ENCODE measurements at places on chromosomes 1 and 21.

DNA sequence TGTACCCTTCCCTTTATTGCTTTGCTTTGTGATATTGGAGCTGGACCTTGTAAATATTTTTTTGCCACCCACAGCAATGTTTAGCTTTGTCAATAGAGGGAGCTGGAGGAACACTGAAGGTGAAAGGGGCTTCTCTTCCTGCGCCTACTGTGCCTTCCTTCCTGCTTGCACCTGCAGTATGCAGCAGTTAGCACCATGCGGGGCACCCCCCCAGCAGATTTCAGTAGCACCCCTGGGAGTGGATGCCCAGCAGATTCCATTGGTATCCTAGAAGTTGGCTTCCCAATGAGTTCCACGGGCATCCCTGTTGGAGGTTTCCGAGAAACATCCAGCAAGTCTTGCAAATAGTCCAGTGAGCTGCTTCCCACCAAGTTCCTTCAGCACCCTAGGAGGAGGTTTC is 25.6 kb downstream of the S100A10 start:
- DNase-seq, result no peak

GRCh38 chr1:179876300-179876715 is 1.3 kb downstream of the TOR1AIP2 start:
- no peak for DNase-seq

GRCh38 chr1:203287898-203288297 is 17.4 kb upstream of the BTG2 start:
- no peak for DNase-seq

DNA sequence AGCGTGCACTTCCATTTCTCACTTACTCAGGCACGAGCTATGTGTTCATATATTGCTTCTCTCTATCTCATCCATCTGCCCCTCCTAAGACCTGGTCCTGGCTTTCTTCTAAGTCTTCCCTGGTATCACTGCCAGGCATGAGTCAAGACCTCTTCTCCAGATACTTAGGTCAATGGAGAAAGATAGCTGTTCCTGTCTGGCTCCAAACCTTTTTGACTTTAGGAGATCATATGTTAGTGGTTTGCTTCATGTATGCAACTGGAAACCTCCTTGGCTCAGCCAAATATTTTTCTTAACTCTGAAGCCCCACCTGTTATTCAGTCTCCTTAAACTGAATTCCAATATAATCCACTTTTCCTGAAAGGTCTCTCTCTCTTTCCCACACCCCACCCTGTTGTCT is 211.6 kb upstream of the PTBP2 start:
- DNase-seq, result no peak

- DNase-seq, result peak; percentile 95
Measured at GRCh38 chr1:59669752-59670312, 144.9 kb upstream of the HOOK1 start.

- no peak for DNase-seq
Measured at GRCh38 chr1:222790115-222790514, 24.7 kb upstream of the DISP1 start.

GRCh38 chr21:46027851-46028493 is 46.4 kb downstream of the COL6A1 start:
- no peak for DNase-seq

- DNase-seq, result no peak
Measured at GRCh38 chr1:31381394-31382294, 8.8 kb upstream of the FABP3 start.

DNA sequence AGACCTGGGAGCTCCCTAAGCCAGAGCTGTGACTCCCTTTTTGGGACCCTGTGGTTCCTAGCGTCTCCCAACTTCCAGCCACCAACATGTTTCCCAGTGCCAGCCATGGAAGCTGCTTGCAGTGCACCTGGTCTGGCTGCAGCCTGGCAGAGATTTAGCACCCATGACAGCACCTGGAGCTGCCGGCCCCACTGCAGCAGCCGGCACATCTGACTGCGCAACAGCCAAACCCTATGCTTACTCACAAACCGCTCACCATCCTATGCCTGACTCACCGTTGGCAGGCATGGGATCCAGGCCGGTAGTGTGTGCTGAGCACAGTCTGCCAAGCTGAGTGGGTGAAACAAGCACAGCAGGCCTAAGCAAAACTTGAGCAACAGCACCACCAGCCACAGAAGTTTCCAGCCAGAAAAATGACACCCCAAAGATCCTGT is 435.9 kb upstream of the PRMT6 start:
- DNase-seq, result no peak

GRCh38 chr1:155131285-155131684 is 3.6 kb downstream of the EFNA1 start:
- no peak for DNase-seq

- DNase-seq, result no peak
Measured at GRCh38 chr1:156136970-156137483, 16.4 kb upstream of the SEMA4A start.

- no peak for DNase-seq
Measured at GRCh38 chr1:55089683-55090082, 50.3 kb downstream of the PCSK9 start.

GRCh38 chr1:41856944-41857285 is 61.8 kb downstream of the HIVEP3 start:
- DNase-seq, result no peak

- DNase-seq, result no peak
Measured at GRCh38 chr1:17886838-17887441, 131.8 kb downstream of the ACTL8 start.

DNA sequence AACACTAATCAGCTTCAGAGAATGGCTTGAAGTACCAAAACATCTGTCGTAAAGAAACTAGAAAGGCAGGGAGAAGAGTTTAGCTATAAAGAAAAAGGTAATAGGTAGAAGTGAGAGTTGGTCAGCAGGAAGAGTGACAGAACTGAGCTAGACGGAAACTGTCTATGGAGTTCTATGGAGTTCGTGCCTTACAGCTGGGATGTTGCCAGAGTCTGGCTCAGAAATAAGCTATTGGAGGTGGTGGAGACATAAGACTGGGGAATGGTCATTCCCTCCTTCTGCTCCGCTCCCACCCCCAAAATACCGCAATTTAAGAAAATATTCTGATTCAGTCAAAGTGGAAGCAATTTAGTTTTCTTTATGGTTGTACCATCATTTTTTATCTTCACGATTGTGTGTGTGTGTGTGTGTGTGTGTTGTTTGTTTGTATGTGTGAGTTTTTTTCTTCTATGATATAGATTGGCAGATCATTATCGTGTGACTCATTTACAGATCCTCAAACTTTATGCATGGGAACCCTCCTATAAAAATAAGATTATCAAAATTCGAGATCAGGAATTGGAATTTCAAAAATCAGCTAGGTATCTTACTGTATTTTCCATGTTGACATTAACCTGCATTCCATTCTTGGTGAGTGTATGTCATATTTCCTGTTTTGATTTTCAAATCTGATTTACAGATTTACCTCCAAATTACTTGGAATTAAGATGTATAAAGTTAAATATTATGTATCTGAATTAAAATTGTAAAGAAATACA is 79.0 kb downstream of the HSPA13 start:
- DNase-seq, result no peak

- no peak for DNase-seq
Measured at GRCh38 chr1:223135176-223135942, 7.7 kb downstream of the TLR5 start.

DNA sequence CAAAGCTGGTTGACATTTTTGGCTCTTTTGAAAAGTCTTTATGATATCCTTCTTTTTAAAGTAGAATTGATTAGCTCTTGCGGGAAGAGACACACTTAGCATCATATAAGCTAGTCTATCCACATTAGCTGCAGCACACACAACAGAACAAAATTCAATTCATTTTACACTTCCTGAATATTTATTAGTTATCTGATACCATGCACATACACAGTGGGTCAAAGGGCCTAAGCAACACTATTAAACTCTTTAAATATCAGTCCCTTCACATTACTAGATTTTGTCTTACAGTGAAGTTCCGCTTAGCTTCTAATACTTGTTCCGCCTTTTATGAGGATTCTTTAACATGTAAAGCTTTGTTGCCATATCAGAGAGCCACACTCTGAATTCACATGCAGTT is 169.5 kb downstream of the CRB1 start:
- no peak for DNase-seq

DNA sequence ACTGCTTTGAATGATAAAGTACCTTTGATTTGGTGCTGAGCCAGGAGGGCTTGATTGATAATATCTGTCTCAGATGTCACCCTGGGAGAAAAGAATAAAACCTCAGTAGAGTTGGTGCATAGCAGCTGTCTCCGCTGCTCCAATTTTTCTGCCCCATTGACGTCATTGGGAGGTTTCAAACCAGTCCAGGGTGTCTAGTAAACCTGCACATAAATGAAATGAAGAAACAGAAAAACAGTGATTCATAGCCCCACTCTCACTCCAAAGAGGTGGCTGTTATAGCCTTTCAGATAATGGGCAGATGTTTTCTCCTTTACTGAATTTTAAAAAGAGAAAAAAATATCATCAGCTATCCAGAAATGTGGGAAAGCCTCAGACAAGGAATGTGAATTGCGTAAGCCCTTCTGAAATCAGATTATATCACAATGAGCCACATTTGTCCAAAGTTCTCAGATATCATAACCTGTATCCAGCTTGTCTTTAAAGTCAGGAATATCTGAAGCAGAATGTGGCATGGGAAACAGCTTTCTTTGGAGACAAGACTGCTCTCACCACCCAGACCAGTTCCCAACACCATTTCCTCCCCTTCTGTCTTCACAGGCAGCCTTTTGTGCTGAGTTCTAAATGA is 351.3 kb upstream of the SGIP1 start:
- DNase-seq, result no peak

DNA sequence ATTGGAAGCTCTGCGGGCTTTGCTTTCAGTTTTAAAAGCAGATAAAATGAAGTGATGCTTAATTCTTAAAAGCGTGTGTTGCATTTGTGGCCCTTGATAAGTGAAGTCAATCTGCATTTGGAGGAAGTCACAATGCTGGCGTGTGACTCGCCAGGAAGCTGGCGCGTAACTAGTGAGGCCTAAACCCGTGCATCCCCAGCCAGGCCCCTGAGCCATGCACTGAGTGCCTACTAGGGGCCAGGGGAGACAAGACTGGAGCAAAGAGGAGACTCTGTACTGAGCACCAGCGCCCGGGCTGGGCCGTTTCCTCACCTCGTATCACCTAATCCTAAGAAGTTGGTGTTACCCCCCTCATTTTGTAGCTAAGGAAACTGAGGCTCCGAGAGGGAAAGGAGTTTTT is 4.6 kb upstream of the DDOST start:
- DNase-seq, result no peak

DNA sequence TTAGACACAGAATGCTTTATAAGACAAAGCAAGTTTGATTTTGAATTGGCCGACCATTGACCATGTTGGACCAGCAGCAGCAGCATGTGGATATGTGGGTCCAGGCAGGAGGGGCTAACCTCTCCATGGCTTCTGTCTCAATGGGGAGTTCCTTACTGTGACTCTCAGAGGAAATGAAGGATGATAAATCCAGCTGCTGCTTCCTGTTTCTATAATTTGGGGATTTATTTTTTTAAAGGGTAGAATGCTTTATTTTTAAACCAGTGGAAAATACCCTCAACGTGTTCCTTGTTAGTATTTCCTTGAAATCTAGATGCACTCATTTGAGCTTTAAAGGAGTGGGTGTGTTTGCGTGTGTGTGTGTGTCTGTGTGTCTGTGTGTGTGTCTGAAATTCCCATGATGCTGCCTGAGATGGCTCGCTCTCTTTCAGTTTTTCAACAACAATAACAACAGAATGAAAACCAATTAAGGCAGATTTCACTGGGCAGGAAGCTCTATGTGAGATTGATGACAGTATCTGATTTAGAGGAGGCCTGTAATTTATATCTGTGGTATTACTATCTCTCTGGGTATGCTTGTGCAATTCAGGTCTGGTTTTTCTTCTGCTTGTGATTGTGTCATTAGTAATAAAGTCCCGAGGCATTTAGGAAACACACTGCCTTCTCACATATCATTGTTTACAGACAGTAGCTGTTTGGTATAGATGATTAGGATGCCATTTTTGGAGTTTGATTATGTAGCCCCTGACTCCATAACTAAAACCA is 86.1 kb upstream of the ZNF326 start:
- no peak for DNase-seq

- DNase-seq, result no peak
Measured at GRCh38 chr1:43315481-43315880, 14.7 kb downstream of the TIE1 start.

- DNase-seq, result no peak
Measured at GRCh38 chr1:30311749-30312148, 411.6 kb downstream of the MATN1 start.

GRCh38 chr1:91045284-91045683 is 23.4 kb upstream of the ZNF644 start:
- DNase-seq, result no peak

GRCh38 chr1:6969106-6969505 is 183.9 kb downstream of the CAMTA1 start:
- DNase-seq, result no peak

DNA sequence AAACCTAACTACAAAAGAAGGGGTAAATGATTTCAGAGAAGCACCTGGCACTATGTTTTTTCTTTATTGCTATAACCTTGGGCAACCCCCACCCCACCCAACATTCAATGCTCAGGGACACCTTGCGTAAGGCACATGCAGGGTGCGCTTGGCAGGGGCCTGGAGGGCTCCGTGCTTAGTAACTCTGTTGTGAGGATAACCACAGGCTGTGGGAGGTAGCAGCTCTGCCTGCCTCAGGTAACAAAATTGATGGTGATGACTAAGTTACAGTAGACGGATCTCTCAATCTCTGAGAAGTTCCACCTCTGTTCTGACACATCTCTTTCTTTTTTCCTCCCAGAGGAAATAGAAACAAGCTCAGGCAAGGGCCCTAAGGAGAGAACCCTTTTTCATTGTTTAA is 8.7 kb upstream of the CCN1 start:
- DNase-seq, result no peak

GRCh38 chr1:151846686-151847237 is 6.8 kb downstream of the THEM5 start:
- no peak for DNase-seq

- no peak for DNase-seq
Measured at GRCh38 chr1:156664046-156664766, 13.0 kb downstream of the NES start.

GRCh38 chr1:29324771-29325351 is 88.5 kb downstream of the PTPRU start:
- peak; percentile 97 for DNase-seq

DNA sequence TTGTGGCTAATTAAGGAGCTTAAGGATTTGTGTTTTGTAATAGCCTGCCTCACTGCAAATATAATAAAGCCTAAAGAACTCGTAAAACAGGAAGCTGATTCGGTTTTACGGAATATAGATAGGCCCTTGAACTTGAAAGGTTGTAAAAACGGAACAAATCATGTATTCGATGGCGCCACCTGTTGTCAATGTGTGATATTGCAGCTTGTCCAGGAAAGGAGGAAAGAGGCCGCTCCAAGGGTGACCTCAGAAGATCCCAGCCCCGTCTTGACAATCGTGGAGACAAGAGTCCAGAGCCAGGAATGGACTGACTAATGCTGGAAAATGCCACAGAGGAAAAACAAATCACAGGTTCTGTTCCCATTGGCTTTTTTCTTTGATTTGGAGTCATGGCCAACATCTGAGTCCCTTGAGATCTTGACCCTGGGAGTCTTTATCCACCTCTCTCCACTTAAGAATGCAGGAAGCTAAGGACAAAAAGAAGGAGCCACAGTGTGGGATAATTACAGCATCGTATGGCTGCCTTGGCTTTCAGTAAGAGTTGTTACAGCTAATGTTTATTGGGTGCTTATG is 7.0 kb upstream of the IGSF21 start:
- no peak for DNase-seq

GRCh38 chr1:88595355-88596002 is 88.6 kb upstream of the PKN2 start:
- no peak for DNase-seq

GRCh38 chr1:185215911-185216310 is 58.9 kb downstream of the SWT1 start:
- no peak for DNase-seq

- no peak for DNase-seq
Measured at GRCh38 chr1:3727042-3727824, 25.0 kb upstream of the CCDC27 start.

GRCh38 chr1:239960366-239960765 is 131.3 kb upstream of the FMN2 start:
- no peak for DNase-seq
